ENCODE measurements at places on chromosomes 7 and 10.

GRCh38 chr10:12241810-12242529 is 46.0 kb downstream of the CDC123 start:
- no peak for DNase-seq

DNA sequence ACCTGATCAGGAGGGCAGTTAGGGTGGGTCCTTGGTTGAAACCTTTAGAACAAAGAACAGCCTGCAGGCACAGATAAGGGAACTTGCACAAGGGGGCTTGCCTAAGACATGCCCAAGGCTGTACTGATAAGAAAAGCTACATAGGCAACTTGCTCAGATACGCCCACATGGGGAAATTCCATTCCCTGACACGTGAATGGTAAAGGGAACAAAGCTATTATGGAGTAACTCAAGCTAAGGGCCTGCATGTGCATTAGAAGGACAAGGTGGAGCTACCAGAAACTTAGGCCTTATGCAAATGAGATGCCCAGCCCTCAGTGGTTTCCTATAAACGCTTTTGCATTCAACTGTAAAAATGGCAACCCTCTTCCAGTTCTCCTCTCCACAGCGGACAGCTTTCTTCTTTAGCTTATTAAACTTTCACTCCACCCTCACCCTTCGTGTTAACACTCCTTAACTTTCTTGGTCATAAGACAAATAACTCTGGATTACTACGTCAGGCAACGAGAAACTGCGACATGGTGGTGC is 1192.1 kb upstream of the CELF2 start:
- no peak for DNase-seq

DNA sequence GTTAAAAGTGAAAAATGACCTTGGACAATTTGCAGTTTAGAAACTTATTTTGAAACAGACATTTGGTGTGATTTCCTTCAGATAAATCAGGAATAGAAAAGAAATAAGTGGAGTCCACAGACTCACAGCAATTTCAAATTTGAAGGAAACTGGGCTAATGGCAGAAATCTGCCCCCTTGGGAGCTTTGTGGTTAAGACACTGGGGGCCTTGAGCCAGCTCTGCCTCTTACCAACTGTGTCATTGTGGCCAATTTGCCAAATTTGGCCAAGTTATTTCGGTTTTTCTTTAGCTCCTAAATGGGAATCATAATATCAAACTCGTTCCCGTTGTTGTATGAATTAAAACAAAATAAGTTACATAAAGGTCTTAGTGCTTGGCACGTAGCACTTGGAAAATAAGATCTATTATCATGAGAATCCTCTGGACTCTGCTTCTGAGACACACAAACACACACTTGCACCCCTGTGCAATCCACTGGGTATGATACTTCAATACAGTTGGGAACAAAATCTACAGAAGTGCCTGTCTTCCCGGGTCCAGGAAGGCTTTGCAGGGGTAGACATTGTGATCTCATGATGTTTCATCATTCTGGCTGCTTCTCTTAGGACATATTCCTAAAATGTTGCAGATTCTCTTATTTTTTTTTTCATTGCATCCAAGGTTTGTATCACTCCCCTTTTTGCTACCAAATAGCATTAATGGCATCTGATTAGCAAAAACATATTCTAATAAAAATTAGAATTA is 4.9 kb downstream of the ARMC3 start:
- DNase-seq = no peak

GRCh38 chr10:110872984-110873923 is 1.5 kb downstream of the PDCD4 start:
- no peak for DNase-seq

- DNase-seq = no peak
Observed at GRCh38 chr10:69377191-69377590, 39.5 kb downstream of the TACR2 start.

DNA sequence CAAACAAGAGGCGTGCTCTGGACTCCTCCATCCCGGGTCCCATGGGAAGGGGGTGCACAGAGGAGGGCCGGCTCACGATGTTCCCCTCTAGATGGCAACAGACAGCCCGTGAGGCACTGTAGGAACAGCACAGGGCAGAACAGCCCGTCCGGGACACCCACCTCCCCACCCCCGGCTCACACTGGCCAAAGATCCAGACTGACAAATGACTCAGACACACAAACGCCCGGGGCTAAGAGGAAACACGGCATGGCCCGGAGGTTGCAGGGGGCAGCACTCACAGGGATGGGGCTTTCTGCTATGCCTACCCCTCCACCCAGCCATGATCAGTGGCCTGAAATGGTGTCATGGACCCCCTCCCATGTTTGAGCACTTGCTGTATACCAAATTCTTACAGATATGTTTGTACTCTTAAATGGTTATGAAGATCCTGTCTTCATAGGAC is 4.9 kb upstream of the ELN start:
- DNase-seq = no peak

GRCh38 chr10:99540306-99540656 is 7.5 kb downstream of the NKX2-3 start:
- no peak for DNase-seq

- DNase-seq = no peak
Observed at GRCh38 chr7:24245362-24245761, 38.6 kb upstream of the NPY start.

- no peak for DNase-seq
Observed at GRCh38 chr7:56105508-56105907, 768 bp downstream of the CHCHD2 start.

- no peak for DNase-seq
Observed at GRCh38 chr7:134685250-134685649, 38.6 kb downstream of the BPGM start.

DNA sequence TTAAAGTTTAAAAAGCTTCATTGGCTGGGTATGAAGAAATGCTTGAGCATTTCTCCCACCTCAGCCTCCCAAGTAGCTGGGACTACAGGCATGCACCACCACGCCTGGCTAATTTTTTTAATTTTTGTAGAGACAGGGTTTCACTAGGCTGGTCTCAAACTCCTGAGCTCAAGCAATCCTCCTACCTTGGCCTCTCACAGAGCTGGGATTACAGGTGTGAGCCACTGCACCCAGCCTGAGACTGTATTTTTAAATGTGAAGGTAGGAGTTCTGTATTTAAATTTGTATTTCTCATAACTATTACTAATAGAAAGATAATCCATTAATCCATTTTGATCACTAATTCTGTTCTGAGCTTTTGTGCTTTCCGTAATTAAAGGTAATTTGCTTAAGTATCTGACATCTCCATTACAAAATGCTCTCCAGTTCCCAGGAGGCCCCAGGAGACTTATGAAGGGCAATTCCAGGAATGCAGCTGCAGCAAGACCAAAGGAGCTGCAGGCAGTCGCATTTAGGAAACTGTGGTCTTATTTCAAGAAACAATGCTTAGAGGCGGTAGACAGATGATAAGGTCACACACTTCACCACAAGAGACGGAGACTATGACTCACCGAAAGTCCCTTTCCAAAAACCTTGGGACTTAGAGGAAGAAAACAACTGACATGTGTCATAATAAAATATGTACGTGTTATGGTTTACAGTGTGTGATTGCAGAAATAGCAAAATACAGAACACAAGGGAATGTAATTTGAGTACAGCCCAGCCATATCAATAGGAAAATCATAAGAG is 23.3 kb downstream of the YAE1 start:
- DNase-seq = no peak

GRCh38 chr10:6280291-6280690 is 77.6 kb downstream of the PFKFB3 start:
- DNase-seq = no peak

- peak; percentile 65 for DNase-seq
Observed at GRCh38 chr10:101095550-101096213, 33.9 kb downstream of the KAZALD1 start.

- DNase-seq = no peak
Observed at GRCh38 chr10:101952191-101952590, 103.8 kb downstream of the ARMH3 start.

GRCh38 chr7:128007303-128007680 is 23.9 kb downstream of the LRRC4 start:
- DNase-seq = no peak

- no peak for DNase-seq
Observed at GRCh38 chr10:123398756-123399155, 244.6 kb downstream of the BUB3 start.

DNA sequence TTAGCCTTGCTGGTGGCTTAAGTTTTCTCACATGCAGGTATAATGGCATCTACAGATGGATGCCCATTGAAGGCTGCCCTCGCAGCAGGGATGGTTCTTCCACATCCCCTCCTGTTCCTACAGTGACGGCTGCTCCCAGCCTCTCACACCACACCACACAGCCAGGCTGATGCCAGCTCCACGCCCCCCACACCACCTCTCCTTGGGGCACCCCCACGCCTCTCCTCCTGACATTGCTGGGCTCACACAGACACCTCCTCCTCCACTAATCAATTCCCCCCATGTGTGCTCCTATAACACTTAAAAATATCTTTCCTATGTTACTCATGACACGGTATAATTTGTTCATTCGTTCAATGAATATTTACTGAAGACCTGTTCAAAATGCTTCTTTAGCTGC is 244.0 kb downstream of the WDR37 start:
- DNase-seq = no peak

GRCh38 chr7:149409895-149410294 is 51.0 kb downstream of the ZNF777 start:
- no peak for DNase-seq

DNA sequence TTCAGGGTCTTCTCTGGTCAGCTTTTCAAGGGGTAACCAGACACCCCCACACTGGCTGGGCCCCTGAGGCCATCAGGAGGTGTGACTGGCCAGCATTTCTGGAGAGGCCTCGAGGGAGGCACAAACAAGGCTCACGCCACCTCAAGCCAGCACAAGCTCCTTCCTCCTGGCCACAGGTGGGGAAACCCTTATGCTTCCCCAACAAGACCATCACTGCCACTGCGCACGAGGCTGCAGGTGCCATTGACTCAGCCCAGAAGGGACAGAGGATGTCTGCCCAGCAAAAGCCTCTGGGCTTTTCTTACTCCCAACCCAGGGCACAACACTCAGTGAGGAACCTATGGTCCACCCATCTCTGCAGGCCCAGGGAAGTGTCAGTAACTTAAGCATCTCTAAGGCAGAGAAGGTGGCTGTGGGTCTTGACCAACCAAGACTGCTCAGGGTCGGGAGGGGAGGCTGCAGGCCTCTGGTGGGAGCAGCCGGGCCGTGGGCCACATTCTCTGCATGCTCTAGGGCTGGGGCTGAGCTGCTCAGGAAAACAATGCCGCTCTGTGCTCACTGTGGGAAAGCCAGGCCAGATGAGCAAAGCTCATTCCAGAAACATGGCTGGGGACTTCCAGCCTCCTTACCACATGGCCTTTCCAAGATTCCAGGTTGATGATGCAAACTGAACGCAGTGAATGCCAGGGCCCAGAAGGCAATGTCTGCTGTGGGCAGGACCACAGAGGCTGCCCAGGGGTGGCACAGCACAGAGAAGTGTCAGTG is 24.2 kb upstream of the RASSF4 start:
- no peak for DNase-seq

GRCh38 chr10:118662228-118663035 is 67.0 kb upstream of the PRLHR start:
- no peak for DNase-seq

DNA sequence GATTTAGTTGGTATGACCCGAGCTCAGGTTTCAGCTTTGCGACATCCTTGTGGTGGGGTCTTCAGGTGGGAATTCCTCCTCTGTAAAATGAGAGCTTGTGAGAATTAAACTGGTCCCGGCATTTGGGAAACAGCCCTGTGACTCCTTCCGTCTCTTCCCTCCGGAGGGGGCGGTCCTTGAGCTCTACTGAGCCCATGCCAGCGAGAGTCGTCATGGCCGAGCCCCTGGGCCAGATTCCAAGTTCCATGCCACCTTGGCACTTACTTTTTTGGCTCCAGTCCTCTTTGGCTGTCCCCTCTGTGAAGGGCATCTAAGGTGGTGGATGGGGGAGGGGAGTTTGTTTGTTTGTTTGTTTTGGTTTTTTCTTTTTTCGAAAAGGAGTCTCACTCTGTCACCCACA is 47.6 kb downstream of the GTF2IRD1 start:
- no peak for DNase-seq

DNA sequence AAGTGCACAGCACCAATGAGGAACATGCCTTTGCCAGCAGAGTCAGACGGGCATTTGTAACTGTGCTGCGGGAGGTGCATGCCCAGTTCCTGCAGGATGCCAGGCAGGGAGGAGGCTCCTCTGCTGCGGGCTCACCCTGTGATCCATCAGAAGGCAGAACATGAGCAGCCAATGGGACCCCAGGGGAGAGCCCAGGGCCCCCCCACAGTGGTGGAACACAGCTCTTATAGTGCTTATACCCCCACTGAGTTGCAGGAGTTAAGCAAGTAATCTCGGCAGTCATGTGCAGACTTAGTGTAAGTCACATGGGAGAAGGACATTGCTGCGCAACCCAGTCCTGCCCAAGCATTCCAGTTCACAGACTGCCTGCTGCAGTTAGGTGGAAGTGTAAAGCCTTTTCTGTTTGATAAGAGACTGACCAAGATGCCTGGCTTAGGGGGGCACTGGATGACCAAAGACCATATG is 120.3 kb upstream of the TMEM106B start:
- no peak for DNase-seq

- no peak for DNase-seq
Observed at GRCh38 chr10:50480054-50481007, 143.4 kb downstream of the SGMS1 start.

- no peak for DNase-seq
Observed at GRCh38 chr7:139205843-139206242, 25.2 kb upstream of the UBN2 start.

- DNase-seq = no peak
Observed at GRCh38 chr7:66205741-66206090, 582 bp downstream of the TPST1 start.

DNA sequence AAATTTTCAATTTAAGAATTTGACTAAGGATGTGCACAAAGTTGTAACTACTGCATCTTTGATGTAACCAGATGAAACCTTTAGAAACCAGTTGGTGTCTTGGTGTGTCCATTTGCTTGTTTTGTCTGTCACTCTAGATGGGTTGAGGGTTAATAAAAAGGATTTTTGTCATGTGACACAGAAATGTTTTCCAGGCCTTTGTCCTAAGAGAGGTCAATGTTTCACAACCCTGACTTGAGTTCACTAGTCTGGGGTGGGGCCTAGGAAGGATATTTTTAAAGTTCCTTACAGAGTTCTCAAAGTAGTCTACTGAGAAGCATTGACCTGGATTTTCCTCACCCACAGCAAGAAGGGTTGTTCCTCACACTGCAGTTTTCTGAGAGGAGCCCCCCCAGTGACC is 90.3 kb downstream of the HERPUD2 start:
- no peak for DNase-seq

DNA sequence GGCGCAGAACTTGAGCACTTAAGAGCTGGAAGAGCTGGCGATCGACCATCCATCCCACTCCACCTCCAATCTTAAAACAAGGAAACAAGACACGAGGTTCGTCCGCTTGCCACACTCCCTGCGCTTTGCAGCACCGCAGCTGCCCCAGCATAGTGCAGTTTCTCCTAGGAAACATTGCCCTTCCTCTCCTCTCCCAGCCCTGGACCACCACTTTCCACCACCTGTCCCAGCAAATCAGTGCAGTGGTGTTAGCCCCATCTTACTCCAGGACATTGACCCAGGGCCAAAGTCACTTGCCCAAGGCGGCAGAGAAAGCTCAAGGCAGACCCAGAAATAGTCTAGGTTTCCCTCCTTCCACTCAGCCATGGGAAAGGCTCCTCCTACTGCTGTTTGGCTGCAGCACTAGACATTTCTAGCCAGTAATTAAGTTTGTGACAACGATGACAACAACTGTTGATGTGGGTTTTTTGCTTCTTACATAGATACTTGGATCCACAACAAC is 1.5 kb upstream of the PARD3 start:
- DNase-seq = no peak
